ENCODE measurements at places on chromosomes 11 and 22.

- H3K36me3 ChIP-seq: no peaks in the 10 kb centered on the region
- no peaks in the 10 kb centered on the region for H3K4me1 ChIP-seq
- no peak overlapping the region for H3K4me3 ChIP-seq
- DNase-seq: no peak
Observed at GRCh38 chr11:57217053-57217452, 20.0 kb downstream of the APLNR start.

- H3K4me3 ChIP-seq: no peak overlapping the region
- no peak overlapping the region for H3K27ac ChIP-seq
- no peaks in the 10 kb centered on the region for H3K36me3 ChIP-seq
- H3K27me3 ChIP-seq: peaks cover 83% of the 10 kb centered on the region
- DNase-seq: no peak
Observed at GRCh38 chr22:27273436-27273835, 528.1 kb downstream of the MN1 start.

GRCh38 chr22:27601195-27601594 lies 200.4 kb downstream of the MN1 start:
- no peak for DNase-seq
- H3K4me3 ChIP-seq: no peak overlapping the region
- H3K27ac ChIP-seq: no peak overlapping the region
- no peaks in the 10 kb centered on the region for H3K4me1 ChIP-seq
- H3K27me3 ChIP-seq: peaks cover 22% of the 10 kb centered on the region

- no peaks in the 10 kb centered on the region for H3K36me3 ChIP-seq
- no peak overlapping the region for H3K4me3 ChIP-seq
- H3K27ac ChIP-seq: no peak overlapping the region
- DNase-seq: no peak
- no peaks in the 10 kb centered on the region for H3K4me1 ChIP-seq
- H3K27me3 ChIP-seq: peaks cover 7% of the 10 kb centered on the region
Observed at GRCh38 chr11:94910270-94910669, 63.1 kb downstream of the CWC15 start.

DNA sequence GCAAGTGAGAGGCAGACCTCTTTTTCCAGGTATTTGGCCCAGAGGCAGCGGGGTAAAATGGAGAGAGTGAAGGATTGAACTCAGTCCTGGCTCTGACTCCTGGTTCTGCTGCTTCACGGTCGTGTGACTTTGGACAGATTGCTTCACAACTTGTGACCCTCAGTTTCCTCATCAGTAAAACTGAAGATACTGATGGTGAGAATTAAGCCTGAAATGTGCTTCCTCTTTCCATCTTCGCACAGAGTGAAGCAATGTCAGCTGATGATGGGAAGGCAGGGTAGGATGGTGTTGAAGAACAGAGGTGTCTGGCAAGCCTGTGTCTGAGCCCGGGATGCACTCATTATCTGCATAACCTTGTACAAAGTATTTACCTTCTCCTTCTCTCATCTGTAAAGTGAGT lies 59.0 kb downstream of the UBASH3B start:
- no peaks in the 10 kb centered on the region for H3K36me3 ChIP-seq
- H3K27me3 ChIP-seq: no peaks in the 10 kb centered on the region
- peaks cover 29% of the 10 kb centered on the region for H3K4me1 ChIP-seq

GRCh38 chr11:17531071-17531600 lies 13.1 kb downstream of the USH1C start:
- H3K4me3 ChIP-seq: no peak overlapping the region
- no peak for DNase-seq
- no peaks in the 10 kb centered on the region for H3K36me3 ChIP-seq
- H3K27me3 ChIP-seq: peaks cover 10% of the 10 kb centered on the region

DNA sequence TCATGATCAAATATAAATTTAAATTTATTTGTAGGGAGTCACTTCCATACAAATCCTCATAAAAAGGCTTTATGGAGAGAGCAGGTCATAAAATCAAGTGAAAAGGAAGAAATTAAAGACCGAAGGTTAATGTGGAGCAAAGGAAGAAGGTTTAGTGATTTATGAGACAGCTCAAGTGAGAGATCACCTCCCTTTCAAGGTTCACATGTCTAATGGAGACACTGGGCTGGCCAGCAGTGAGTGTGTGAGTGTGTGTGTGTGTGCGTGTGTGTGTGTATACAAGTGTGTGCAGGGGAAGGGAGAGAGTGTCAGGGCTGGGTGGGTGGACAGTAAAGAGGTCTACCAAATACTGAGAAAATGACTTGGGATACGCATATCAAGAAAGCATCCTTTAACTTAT lies 251.2 kb downstream of the FAT3 start:
- H3K4me1 ChIP-seq: no peaks in the 10 kb centered on the region
- H3K27me3 ChIP-seq: no peaks in the 10 kb centered on the region
- no peaks in the 10 kb centered on the region for H3K36me3 ChIP-seq
- no peak overlapping the region for H3K4me3 ChIP-seq
- DNase-seq: no peak
- H3K27ac ChIP-seq: no peak overlapping the region

GRCh38 chr22:28920757-28921584 lies 37.6 kb downstream of the ZNRF3 start:
- DNase-seq: no peak
- H3K4me3 ChIP-seq: no peak overlapping the region
- peaks cover 50% of the 10 kb centered on the region for H3K27me3 ChIP-seq

DNA sequence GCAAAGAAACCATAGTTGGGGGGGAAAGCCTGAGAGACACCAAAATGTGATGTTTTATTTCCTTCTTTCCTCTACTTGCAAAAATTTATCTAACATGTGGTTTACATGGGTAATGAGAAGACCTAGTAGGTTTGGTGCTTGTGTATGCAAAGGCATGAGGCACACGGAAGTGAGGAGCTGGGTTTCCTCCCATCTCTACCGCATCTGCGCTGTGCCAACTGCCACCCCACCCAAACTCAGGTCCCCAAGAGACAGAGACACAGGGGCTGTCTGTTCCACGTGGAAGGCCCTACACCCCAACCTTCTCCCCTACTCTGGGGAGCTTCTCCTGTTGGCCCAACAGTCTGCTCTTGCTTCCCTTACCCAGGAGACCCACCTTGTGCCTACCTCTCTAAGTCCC lies 4.8 kb downstream of the RTL6 start:
- H3K27ac ChIP-seq: peak overlapping the region; percentile 96
- H3K4me3 ChIP-seq: peak overlapping the region; percentile 69
- H3K36me3 ChIP-seq: peaks cover 34% of the 10 kb centered on the region
- peak; percentile 49 for DNase-seq
- H3K27me3 ChIP-seq: no peaks in the 10 kb centered on the region
- H3K4me1 ChIP-seq: peaks cover 54% of the 10 kb centered on the region

GRCh38 chr11:25593221-25593620 lies 738.7 kb upstream of the ANO3 start:
- no peak overlapping the region for H3K4me3 ChIP-seq
- no peak overlapping the region for H3K27ac ChIP-seq
- no peaks in the 10 kb centered on the region for H3K27me3 ChIP-seq
- no peaks in the 10 kb centered on the region for H3K36me3 ChIP-seq
- no peak for DNase-seq
- no peaks in the 10 kb centered on the region for H3K4me1 ChIP-seq

- no peak overlapping the region for H3K4me3 ChIP-seq
- H3K27ac ChIP-seq: no peak overlapping the region
- no peaks in the 10 kb centered on the region for H3K36me3 ChIP-seq
- no peak for DNase-seq
- H3K27me3 ChIP-seq: peaks cover 54% of the 10 kb centered on the region
Observed at GRCh38 chr11:122204206-122204605, 88.2 kb upstream of the BLID start.

- no peaks in the 10 kb centered on the region for H3K36me3 ChIP-seq
- DNase-seq: no peak
- H3K4me3 ChIP-seq: no peak overlapping the region
- no peak overlapping the region for H3K27ac ChIP-seq
- H3K4me1 ChIP-seq: no peaks in the 10 kb centered on the region
- H3K27me3 ChIP-seq: no peaks in the 10 kb centered on the region
Observed at GRCh38 chr11:105582497-105582896, 27.4 kb upstream of the GRIA4 start.

DNA sequence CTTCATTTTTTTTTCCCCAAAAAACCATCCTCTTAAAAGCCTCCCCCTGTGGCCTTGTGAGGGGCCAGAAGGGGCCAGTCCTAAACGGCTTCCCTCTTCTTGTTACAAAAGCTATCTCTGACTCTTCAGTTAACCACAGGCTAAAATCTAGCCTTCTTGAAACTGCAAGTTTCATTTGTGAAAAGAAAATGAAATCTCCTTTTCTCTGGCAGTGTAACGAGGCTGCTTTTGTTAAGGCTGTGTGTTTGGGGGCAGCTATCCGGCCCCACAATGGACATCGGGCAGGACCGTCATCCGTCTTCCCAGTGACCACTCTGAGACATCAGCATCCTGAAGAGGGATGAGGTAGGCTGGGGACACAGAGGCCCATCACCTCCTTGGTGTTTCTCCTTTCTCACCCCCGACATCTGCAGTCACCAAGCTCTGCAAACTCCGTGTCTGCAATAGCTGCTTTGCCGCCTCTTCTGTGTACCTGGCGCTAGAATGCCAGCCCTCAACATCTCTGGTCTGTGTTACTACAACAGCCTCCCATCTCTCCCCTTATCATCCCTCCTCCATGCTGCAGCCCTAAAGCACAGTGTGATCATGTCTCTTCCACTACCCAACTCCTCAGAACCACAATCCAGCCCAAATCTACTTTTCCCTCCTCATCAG lies 94.0 kb downstream of the RCN1 start:
- peaks cover 27% of the 10 kb centered on the region for H3K27me3 ChIP-seq
- H3K27ac ChIP-seq: no peak overlapping the region
- H3K4me3 ChIP-seq: no peak overlapping the region
- no peaks in the 10 kb centered on the region for H3K36me3 ChIP-seq
- no peak for DNase-seq

DNA sequence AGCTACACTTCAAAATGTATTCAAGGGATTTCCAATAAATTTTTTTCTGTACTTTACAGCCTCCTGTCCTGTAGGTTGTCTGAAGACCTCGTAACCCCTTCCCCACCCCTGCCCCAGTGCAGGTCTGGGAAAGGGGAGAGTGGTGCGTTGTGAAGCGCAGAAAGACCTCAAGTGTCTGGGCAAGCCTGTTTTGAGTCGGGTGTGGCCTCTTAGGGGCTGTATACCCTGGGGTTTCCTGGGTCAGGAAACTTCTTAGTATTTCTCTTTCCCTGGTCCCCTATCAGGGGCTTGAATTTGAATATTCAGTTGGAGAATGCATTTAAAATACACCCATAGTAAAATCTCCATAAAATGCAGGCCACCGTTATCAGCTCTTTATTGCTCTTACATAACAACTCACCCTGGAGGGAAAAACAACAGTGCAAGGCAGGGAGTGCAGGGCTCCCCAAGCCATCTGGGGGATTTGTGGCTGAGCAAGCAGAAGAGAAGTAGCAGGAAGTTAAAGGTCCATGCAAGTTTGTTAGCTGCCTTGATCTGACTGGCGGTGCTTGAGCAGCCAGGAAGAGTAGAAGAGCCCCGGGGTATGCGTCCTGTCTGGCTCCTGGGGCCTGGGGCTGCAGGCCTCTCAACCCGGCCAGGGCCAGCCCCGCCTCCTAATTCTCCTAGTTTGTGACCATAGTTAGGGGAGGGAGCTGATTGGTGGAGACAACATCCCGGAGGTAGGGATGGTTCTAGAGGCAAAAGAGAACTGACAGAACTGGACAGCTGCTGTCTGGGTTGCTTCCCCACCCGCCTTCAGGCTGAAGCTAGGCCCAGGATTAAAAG lies 25.7 kb downstream of the ARHGAP1 start:
- peak overlapping the region; percentile 46 for H3K4me3 ChIP-seq
- peaks cover 46% of the 10 kb centered on the region for H3K36me3 ChIP-seq
- peak overlapping the region; percentile 87 for H3K27ac ChIP-seq
- H3K27me3 ChIP-seq: no peaks in the 10 kb centered on the region

DNA sequence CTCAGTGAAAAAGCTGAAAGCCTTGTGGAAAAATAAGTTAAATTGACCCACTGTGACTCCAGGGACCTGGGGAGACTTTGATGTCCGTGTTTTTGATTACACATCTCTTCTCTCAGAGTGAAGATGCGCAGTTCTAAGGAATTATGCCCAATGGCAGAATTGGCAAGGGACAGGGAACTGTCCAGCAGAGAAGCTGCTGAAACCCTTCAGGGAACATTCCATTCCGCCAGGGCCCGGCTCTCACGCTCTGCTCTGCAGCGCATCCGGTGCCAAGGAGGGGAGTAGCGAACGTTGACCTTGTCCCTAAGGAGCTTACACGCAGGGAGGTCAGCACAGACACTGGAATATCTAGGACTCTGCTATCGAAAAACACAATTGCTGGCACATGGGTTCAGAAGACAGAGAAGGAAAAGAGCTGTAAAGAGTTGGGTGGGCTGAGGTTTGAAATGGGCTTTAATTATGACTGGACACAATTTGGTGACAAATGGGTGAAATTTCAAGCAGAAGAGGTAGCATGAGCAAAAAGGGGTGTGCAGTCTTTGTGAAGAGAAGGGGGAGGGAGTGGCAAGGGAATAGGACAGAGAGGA lies 64.5 kb upstream of the B3GAT1 start:
- H3K27ac ChIP-seq: no peak overlapping the region
- no peaks in the 10 kb centered on the region for H3K36me3 ChIP-seq
- peaks cover 95% of the 10 kb centered on the region for H3K27me3 ChIP-seq
- no peak overlapping the region for H3K4me3 ChIP-seq
- DNase-seq: no peak

GRCh38 chr11:118274186-118274585 lies 10.1 kb upstream of the MPZL2 start:
- H3K27me3 ChIP-seq: no peaks in the 10 kb centered on the region
- H3K4me1 ChIP-seq: no peaks in the 10 kb centered on the region
- no peak for DNase-seq

GRCh38 chr22:31520051-31520450 lies 23.7 kb downstream of the SFI1 start:
- no peak for DNase-seq
- H3K4me3 ChIP-seq: peak overlapping the region; percentile 13
- peaks cover 46% of the 10 kb centered on the region for H3K36me3 ChIP-seq
- H3K27ac ChIP-seq: no peak overlapping the region
- no peaks in the 10 kb centered on the region for H3K27me3 ChIP-seq
- H3K4me1 ChIP-seq: peaks cover 54% of the 10 kb centered on the region

DNA sequence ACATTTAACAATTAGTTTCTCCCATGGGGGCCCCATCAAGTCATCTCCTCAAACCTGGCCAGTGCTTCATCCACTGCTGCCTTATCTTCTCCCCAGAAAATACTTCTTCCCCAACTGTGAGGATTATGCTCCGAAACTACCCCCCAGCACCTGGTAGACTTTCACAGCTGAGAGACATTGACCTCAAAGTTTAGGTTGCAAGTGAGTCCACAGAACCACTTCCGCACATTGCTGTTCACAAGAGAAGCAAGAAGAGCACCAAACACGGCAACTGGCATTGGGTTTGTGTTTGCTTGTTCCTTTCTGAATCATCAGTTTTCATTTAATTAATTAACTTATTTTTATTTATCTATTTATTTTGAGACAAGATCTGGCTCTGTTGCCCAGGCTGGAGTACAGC lies 6.1 kb downstream of the MCHR1 start:
- H3K4me3 ChIP-seq: peak overlapping the region; percentile 85
- H3K27me3 ChIP-seq: peaks cover 9% of the 10 kb centered on the region
- DNase-seq: peak; percentile 27
- H3K36me3 ChIP-seq: peaks cover 2% of the 10 kb centered on the region
- peaks cover 14% of the 10 kb centered on the region for H3K4me1 ChIP-seq
